ENCODE measurements at places on chromosomes 12 and 14. TPM values are rescaled to one million over a fixed set of nuclear protein-coding genes. Genes with fewer than 3 reads are reported as not detected.

- no peaks in the 10 kb centered on the region for H3K36me3 ChIP-seq
- H3K27ac ChIP-seq, result no peak within 1 kb of the TSS
- peaks cover 14% of the 10 kb centered on the region for H3K4me1 ChIP-seq
- peak within 1 kb of the TSS; percentile 51 for H3K4me3 ChIP-seq
- H3K27me3 ChIP-seq, result no peaks in the 10 kb centered on the region
These were observed at the start of gene BCAT1 for GRCh38 chr12:24948757-24949722. Gene BCAT1 (minus strand): TSS chr12:24949101. CDS start chr12:24948932, 169 bp downstream.

- DNase-seq, result no peak
- H3K4me1 ChIP-seq, result no peaks in the 10 kb centered on the region
- no peaks in the 10 kb centered on the region for H3K27me3 ChIP-seq
- no peak overlapping the region for H3K27ac ChIP-seq
These were observed 158.5 kb downstream of the CALM1 start for GRCh38 chr14:90555126-90556011.

DNA sequence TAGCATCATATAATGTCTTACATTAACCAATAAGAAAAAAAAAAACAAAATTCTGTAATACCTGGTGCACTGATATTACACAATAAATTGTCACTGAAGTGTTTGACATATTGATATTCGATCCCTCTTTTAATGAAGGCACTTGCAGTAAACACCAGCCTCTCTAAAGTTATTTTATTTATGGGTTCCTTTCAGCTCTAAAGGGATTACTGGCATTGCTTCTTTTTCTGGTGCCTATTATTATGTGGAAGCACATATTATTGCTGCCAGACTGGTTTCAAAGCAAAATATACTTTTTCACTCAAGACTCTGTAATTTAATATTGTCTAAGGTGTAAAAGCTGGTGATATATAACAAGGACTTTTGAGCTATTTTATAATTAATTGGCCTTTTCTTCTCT lies 1090.5 kb downstream of the TRHDE start:
- no peaks in the 10 kb centered on the region for H3K36me3 ChIP-seq
- H3K4me1 ChIP-seq, result no peaks in the 10 kb centered on the region
- H3K27me3 ChIP-seq, result no peaks in the 10 kb centered on the region
- no peak overlapping the region for H3K27ac ChIP-seq
- H3K4me3 ChIP-seq, result no peak overlapping the region

The E2F7 gene
- total RNA-seq, result 17.6 TPM

The CYP46A1 gene
- total RNA-seq, result not detected

The OVCH1 gene
- not detected for total RNA-seq

The RFX4 gene
- not detected for total RNA-seq

DNA sequence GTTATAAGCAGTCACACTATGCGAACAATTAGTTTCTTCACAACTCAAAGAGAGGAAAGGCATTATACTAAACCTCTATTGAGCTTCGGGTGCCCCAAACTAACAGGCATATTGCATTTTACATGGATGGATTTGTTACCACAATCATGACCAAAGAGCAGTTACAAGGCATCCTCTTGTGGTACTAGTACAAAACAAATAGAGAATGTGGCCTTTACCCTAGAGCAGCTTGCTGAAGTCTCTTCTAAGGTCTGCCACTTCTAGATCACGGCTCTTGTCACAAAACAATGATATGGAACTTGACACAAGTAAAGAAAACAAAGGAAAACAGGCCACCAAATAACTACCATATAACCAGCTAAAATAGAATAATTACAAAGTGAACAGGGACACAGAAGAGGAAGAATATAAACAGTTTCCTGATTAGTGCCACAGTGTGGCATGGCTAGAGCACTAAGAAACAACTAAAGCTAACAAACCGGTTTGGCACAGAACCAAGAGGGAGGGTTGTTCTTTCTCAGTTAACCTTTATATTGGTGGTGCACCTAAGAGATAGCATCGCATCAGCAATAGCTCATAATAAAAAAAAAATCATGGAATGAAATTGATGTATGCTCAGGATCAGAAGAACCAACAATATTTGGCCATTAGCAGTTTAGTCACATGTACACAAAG lies 209.7 kb upstream of the ATP2B1 start:
- no peak overlapping the region for H3K27ac ChIP-seq
- no peaks in the 10 kb centered on the region for H3K36me3 ChIP-seq
- no peaks in the 10 kb centered on the region for H3K27me3 ChIP-seq
- no peaks in the 10 kb centered on the region for H3K4me1 ChIP-seq
- DNase-seq, result no peak
- H3K4me3 ChIP-seq, result no peak overlapping the region

GRCh38 chr14:90368946-90369721 lies 27.7 kb upstream of the CALM1 start:
- H3K4me3 ChIP-seq, result no peak overlapping the region
- H3K4me1 ChIP-seq, result no peaks in the 10 kb centered on the region
- no peaks in the 10 kb centered on the region for H3K27me3 ChIP-seq
- no peak overlapping the region for H3K27ac ChIP-seq

The C12orf43 gene
- 11.8 TPM for total RNA-seq

The GPRC5A gene
- total RNA-seq, result 0.93 TPM

- H3K4me1 ChIP-seq, result no peaks in the 10 kb centered on the region
- no peaks in the 10 kb centered on the region for H3K36me3 ChIP-seq
- H3K27me3 ChIP-seq, result no peaks in the 10 kb centered on the region
- no peak within 1 kb of the TSS for H3K27ac ChIP-seq
- DNase-seq, result no peak
These were observed at the start of gene CFAP73 for GRCh38 chr12:113149361-113150150. Gene CFAP73 (plus strand): TSS chr12:113149724. CDS start chr12:113149858, 134 bp downstream.

DNA sequence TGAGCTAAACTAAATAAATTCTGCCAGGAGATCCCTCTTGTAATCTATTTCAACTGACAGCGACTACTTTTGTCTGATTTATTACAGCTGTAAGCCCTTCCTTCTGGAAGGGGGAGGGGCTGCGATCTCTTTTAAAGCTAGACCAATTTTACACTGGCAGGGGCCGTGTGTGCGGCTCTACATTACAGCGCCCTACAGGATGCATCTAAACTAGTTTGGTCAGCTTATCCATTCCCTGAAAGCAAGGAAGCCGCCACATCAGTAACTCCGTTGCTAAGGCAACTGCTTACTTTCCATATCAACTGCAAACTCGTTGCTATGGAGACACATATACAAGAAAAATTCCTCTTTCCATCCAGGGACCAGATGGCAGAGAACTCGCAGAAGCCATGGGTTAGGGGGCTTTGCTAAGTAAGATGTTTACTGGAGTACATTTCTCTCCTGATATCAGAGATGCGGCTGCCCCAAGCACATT lies 17.4 kb downstream of the FOXN3 start:
- H3K27me3 ChIP-seq, result no peaks in the 10 kb centered on the region
- no peak overlapping the region for H3K4me3 ChIP-seq
- H3K4me1 ChIP-seq, result peaks cover 8% of the 10 kb centered on the region
- H3K36me3 ChIP-seq, result peaks cover 3% of the 10 kb centered on the region

DNA sequence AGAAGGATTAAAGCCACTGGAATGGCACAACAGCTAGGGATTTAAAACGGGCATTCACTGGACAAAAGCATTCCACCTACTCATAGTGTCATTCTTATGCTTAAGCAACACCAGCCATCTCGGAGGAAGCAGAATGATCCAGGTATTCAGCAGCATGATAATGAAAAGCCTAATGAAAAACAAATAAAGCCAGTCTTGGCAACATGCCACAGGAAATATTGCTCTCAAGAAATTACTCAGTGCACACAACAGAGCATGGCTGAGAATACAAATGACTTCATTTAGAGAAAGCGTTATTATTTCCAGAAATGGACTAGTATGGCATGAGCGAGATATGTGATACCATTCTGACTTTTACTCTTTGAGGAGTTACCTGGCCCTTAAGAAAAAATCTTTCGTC lies 442.2 kb downstream of the APAF1 start:
- H3K4me3 ChIP-seq, result no peak overlapping the region
- H3K36me3 ChIP-seq, result no peaks in the 10 kb centered on the region
- no peaks in the 10 kb centered on the region for H3K4me1 ChIP-seq
- no peak for DNase-seq
- no peaks in the 10 kb centered on the region for H3K27me3 ChIP-seq
- no peak overlapping the region for H3K27ac ChIP-seq

DNA sequence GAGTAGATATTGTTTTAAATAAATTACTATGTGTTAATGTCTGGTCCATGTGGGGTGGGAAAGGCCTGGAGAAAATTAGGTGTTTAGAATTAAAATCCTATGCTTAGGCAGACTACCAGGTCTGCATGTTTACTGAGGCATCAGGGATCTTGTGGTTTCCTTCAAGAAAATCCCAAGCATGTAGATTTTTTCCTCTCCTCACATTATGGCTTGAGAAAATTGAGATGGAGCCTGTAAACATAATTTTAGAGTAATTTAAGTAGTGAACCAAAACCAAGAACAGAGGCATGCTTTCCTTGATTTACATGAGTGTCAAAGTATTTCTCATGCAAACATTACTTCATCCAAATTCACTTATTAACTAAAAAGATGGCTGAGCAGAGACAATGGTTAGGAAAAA lies 823.7 kb downstream of the AACS start:
- no peak for DNase-seq
- no peak overlapping the region for H3K27ac ChIP-seq
- H3K4me1 ChIP-seq, result no peaks in the 10 kb centered on the region
- H3K27me3 ChIP-seq, result no peaks in the 10 kb centered on the region

The PIWIL1 gene
- total RNA-seq, result not detected

The STXBP6 gene
- not detected for total RNA-seq

- DNase-seq, result no peak
- H3K27ac ChIP-seq, result no peak overlapping the region
- H3K4me3 ChIP-seq, result no peak overlapping the region
- no peaks in the 10 kb centered on the region for H3K4me1 ChIP-seq
These were observed 146.4 kb downstream of the TMX1 start for GRCh38 chr14:51386411-51386810.

The OAS3 gene
- 264 TPM for total RNA-seq

DNA sequence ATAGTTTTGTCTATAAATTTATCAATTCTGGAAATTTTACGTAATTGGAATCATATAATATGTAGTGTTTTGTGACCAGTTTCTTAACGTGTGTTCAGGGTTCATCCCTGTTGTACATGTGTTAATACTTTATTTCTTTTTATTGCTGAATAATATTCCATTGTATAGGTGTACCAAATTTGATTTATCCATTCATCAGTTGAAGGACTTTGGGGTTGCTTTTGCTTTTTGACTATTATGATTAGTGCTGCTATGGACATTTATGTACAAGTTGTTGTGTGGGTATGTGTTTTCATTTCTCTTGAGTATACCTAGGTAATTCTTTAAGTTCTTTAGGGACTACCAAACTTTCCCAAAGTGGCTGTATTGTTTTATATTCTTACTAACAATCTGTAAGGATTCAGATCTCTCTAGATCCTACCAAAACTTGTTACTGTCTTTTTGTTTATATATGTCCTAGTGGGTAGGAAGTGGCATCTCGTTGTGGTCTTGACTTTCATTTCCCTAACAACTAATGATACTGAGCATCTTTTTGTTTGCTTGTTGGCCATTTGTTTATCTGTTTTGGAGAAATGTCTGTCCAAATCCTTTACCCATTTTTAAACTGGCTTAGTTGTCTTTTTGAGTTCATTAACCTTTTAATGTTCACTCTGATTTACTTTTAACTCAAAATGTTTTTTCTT lies 14.9 kb downstream of the VRK1 start:
- no peak overlapping the region for H3K4me3 ChIP-seq
- no peak overlapping the region for H3K27ac ChIP-seq
- no peaks in the 10 kb centered on the region for H3K36me3 ChIP-seq

The MGAT2 gene
- total RNA-seq, result 35.1 TPM

The REM2 gene
- total RNA-seq, result 8.6 TPM

DNA sequence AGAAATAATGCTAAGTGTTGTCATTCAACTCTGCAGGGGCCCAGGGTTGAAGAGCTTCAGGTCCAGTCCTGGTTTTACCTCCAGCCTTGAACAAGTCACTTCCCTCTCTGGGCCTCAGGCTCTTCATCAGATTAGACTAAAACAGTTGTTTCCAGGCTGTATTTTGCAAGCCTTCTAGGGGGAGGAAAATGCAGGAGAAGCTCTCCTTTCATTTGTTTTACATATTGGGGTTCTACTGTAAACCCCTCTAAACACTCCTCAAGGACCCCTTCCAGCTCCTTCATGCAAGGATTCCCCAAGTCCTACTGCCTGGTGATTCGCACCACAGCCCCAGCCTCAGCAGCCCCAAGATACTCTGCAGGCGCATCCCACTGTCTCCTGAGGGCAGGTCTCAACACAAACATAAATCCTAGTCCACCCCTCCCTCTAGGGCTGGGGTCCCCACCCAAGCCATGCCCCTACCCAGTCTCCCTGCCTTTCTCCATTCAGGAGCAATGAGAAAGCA lies 2.7 kb downstream of the SDR9C7 start:
- H3K4me3 ChIP-seq, result no peak overlapping the region
- DNase-seq, result peak; percentile 26
- no peak overlapping the region for H3K27ac ChIP-seq
- no peaks in the 10 kb centered on the region for H3K27me3 ChIP-seq
- H3K36me3 ChIP-seq, result no peaks in the 10 kb centered on the region

The PPP1R1A gene
- not detected for total RNA-seq

DNA sequence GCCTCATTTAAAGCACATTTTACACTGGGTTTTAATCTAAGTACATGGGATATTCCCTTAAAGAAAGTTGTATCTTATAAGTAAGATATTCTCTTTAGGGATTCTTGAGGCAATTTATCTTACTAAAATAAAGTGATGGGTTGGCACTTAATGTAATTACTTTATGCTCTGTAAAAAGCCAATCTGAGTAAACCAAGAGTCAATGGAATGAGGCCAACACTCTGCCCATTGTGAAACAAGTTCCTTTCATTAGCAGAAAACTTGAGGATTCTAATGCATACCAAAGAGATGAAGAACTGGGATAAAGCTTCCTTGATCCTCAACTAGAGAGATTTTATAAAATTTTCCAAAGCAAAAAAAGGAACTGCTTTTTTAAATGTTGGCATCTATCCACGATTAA lies 121.2 kb downstream of the METTL25 start:
- no peak for DNase-seq
- no peak overlapping the region for H3K27ac ChIP-seq
- no peak overlapping the region for H3K4me3 ChIP-seq
- H3K27me3 ChIP-seq, result no peaks in the 10 kb centered on the region
- no peaks in the 10 kb centered on the region for H3K4me1 ChIP-seq
- H3K36me3 ChIP-seq, result no peaks in the 10 kb centered on the region

The PGF gene
- not detected for total RNA-seq

- H3K36me3 ChIP-seq, result no peaks in the 10 kb centered on the region
- no peaks in the 10 kb centered on the region for H3K27me3 ChIP-seq
- DNase-seq, result no peak
- no peak overlapping the region for H3K27ac ChIP-seq
These were observed 101.3 kb upstream of the MAX start for GRCh38 chr14:65203574-65203973.

The MYRFL gene
- not detected for total RNA-seq

GRCh38 chr14:99258341-99258861 lies 13.6 kb downstream of the BCL11B start:
- peaks cover 6% of the 10 kb centered on the region for H3K36me3 ChIP-seq
- no peaks in the 10 kb centered on the region for H3K27me3 ChIP-seq
- DNase-seq, result peak; percentile 21
